ENCODE measurements at places on chromosomes 7 and 10. TPM values are rescaled to one million over a fixed set of nuclear protein-coding genes. Genes with fewer than 3 reads are reported as not detected.

MALRD1 gene
- total RNA-seq: not detected

GATA3 gene
- total RNA-seq: 0.29 TPM

SLC39A12 gene
- total RNA-seq: not detected

MACROH2A2 gene
- not detected for total RNA-seq

INHBA gene
- total RNA-seq: 21.2 TPM

PGAM2 gene
- total RNA-seq: not detected

ZNF789 gene
- 5.2 TPM for total RNA-seq

RBM20 gene
- total RNA-seq: under 0.01 TPM

ENO4 gene
- total RNA-seq: 0.33 TPM

SPDYE6 gene
- total RNA-seq: 0.33 TPM

ARHGEF35 gene
- 0.19 TPM for total RNA-seq

SDK1 gene
- 0.65 TPM for total RNA-seq

LBX1 gene
- not detected for total RNA-seq

MET gene
- total RNA-seq: 103 TPM

COX15 gene
- total RNA-seq: 36.9 TPM

CDNF gene
- total RNA-seq: 1.6 TPM
